NCI-H1048 (cell line): ENCODE measurements at places on chromosomes 4 and X.

DNA sequence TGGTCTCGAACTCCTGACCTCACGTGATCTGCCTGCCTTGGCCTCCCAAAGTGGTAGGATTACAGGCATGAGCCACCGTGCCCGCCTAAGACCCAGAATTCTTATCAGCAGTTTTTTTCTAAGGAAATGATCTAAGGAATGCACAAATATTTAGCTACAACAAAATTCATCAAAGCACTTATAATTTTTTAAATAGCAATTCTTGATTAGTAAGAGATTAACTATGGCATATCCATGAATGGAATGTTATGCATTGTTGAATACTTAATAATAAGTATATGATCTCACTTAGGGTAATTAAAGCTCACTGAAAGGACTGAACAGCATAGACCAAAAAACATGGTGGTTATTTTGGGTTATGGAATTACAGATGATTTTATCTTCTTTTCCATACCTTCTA is 18.4 kb downstream of the CENPU start:
- no peak for DNase-seq

GRCh38 chr4:183443655-183444213 is 702 bp upstream of the CDKN2AIP start:
- DNase-seq: no peak

DNA sequence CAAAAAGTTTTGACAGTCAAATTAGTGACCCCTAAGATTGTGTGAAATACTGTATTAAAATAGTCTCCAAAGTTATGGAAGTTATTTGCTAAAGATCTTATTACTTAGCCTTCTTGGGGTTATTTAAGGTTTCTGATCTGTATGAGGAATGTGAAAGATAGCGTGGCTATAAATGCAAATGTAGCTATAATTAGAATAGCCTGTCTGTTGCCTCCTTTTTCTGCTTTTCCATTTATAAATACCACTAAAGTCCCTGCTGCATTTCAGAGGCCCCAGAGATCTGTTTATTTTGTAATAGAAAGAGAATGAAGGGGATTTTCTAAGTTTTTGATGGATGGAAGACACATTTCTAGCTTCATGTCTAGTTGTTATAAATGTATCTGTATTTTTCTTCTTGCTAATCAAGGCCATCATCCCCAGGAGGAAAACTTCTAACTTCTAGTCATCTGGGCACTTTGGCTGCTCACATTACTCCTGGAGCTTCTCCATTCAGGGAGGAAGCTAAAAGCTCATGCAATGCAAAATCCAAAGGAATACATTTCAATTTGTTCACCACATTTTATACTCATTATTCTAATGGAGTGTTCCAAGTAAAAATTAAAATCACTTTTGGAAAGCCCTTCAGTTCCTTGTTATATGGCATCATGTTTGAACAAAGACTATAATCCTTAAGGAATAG is 73.9 kb downstream of the INTS12 start:
- DNase-seq: no peak

DNA sequence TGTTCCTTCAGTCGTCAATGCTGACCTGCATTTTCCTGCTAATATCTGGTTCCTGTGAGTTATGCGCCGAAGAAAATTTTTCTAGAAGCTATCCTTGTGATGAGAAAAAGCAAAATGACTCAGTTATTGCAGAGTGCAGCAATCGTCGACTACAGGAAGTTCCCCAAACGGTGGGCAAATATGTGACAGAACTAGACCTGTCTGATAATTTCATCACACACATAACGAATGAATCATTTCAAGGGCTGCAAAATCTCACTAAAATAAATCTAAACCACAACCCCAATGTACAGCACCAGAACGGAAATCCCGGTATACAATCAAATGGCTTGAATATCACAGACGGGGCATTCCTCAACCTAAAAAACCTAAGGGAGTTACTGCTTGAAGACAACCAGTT is 12.6 kb downstream of the TLR8 start:
- DNase-seq: no peak

- DNase-seq: peak; percentile 9
Observed at GRCh38 chr4:94459462-94460161, 7.9 kb downstream of the PDLIM5 start.

- no peak for DNase-seq
Observed at GRCh38 chr4:180281724-180282123, 1961.5 kb upstream of the TENM3 start.

GRCh38 chrX:6674734-6675133 is 139.8 kb upstream of the VCX3A start:
- no peak for DNase-seq

GRCh38 chr4:84677093-84677492 is 94.2 kb downstream of the CDS1 start:
- DNase-seq: no peak

DNA sequence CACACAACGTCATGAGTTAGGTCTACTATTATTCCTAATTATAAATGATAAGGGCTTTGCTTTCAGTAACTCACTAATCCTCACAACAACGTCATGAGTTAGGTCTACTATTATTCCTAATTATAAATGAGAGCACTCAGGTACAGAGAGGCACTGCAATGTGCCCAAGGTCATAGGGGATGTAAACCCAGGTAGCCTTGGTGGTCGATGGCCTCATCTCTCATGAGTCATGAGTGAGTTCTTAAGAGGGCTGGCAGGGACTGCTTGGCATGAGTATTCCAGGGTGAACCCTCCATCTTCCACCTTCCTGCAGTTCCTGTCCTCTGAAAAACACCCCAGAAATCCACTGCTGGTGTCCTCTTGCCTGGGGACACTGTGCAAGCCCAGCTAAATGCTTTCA is 317.1 kb downstream of the STK32B start:
- DNase-seq: no peak

DNA sequence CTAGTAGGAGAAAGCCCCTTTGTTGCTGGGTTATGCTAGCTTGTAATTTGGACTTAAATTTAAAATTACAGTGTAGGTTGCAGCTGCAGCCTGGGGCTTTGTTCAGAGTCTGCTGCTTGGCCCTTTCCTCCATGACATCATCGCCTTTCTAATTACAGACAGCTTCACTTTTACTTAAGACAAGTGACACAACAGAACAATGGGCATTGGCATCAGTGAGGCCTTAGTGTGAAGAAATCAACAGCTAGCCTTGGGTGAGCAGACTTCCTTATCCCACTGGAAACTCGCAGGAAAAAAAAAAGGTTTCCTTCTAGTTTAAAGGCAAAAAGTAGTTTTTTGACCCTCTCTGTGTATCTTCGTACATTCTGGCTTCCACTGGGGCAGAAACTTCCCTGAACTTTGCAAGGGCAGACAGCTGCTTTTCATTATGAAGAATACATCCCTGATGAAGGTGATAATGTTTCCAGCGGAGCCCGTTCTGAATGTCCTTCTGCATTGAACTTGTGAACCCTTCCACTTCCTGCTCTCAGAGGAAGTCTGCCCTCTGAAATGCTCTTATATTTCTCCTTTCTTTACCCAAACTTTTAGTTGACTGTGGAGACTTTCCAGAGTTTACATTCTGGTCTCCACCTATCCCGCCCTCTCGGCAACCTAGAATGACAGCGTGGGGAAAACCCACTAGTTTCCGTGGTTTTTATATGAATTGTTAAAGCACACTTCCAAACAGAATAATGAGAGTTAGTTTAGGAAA is 123.2 kb upstream of the FAM9C start:
- DNase-seq: no peak

DNA sequence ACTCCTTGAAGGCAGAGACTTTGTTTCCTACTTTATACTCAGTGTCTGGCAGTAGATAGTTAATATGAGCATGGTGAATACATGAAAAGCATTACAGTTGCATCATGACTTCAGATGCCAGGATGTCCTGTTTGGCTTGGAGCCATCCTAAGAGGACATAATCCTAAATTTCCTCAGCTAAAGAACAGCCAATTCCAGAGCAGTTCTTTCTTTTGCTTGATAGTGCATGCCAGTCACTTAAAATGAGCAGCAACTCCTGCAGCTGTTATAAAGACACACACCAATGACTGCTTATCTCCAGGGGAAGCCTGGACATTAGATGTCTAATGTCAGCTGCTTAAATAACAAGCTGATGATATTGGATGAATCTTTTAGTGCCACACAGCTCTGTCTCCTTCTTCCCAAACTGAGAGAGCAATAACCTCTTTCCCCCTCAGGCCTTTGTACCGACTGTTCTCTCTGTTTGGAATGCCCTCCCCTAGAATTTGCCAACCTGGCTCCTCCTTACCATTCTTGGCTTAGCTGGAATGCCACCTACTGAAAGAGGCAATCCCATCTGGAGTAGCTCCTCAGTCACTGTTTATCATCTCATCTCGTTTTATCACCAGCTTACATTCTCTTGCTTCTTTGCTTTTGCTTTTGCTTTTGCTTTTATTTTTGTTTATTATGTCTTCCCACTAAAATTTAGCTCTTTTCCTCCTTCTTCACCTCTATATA is 100.8 kb upstream of the USP38 start:
- no peak for DNase-seq

DNA sequence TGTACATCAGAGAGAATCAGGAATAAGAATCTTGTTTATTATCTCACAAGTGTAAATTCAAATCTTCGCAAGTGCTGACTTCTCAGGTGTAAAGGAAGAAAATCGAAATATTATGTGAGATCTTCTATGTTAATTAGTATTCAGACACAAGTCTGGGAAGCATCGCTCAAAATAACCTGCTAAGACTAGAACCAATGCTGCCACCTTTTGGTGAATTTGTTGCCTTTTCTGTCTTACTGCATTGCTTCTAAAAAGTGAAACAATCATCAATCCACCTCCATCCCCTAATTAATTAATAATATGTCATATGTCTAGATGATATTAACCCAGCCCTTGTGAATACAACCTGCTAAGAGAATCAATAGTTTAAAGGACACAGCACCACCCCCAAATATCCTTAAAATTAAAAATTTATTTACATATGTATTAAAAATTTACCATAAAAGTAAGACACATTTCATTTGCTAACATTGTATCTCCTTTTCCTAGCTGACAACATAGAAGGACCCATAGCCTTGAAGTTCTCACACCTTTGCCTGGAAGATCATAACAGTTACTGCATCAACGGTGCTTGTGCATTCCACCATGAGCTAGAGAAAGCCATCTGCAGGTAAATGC is 3.5 kb downstream of the EPGN start:
- DNase-seq: peak; percentile 6

GRCh38 chr4:109816082-109816442 is 500 bp downstream of the GAR1 start:
- no peak for DNase-seq

- DNase-seq: no peak
Observed at GRCh38 chr4:108547682-108548081, 72.7 kb upstream of the RPL34 start.

GRCh38 chrX:6095469-6095868 is 133.2 kb downstream of the NLGN4X start:
- no peak for DNase-seq

DNA sequence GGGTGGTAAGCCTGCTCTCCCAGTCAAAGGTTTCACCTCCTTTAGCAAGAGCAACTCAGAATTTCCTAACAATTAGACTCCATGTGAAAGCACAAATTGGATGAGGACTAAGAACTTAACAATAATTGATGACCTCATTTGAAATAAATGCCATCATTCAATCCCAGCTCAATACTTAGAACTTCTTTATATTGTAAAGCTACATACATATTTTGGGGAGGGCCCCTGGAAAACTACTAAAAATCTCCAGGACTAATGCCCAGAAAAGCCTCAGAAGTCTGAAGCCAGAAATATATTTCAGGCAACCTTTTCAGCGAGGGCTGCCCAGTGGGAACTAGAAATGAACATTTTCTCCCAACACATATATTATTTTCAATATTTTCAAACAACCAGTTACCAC is 38.1 kb downstream of the AMOT start:
- no peak for DNase-seq

- no peak for DNase-seq
Observed at GRCh38 chr4:7753271-7753670, 186.4 kb downstream of the AFAP1 start.

DNA sequence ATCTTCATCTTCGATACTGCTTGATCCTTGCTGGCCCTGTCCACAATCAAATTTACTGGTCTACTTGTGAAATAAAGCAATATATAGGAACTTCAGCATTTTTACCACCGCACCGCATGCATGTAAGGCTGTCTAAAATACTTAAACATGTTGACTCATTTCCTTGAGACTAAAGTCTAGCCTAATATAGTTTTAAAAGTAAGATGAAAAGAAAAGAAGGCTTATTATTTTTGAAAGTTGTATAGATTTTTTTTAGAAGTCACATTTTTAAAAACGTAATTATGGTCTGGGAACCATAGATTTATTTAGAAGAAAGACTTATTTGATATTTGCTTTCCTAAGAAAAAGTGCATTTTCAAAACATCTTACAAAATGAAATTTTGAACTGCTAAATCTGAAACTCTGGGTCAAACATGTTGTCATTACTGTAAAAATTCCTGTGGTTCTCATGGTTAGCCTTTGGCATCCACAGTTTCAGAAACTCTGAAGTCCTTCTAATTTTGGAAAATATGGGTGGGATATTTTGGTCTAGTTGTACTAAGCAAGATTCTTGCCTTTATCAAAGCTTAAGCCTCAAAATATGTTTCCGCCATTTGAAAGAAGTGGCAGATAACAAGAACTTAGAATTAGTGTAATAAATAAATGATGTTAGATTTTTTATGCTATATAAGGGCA is 423.5 kb upstream of the CTSO start:
- DNase-seq: no peak

DNA sequence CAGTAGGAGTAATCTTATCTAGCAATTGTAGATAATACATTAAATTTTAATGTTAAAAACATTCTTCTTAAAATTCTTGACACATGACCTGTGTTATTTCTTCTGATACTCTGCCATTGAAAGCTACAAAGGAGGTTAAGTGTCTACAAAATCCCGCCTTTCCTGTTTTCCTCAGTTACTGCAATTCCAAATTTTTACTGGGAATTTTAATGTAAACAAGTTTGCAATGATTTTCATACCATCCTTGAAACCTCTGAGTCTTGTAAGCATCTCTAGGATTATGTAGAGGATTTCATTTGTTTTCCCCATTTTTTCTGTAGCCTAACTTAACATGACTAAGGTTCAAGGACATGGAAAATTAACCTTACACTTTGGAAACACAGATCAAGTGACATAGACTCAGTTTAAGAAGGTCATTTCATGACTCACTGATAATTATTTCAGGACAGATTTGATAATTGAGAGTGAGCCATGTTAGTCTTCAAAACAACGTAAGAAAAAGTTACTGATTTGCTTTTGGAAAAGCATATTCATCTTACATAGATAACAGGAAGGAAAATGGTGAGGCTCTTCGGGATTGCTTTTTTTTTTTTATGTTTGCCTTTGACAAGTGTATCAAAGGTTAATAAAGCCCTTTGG is 39.6 kb upstream of the PDLIM5 start:
- no peak for DNase-seq

- DNase-seq: no peak
Observed at GRCh38 chr4:2259541-2260343, 2.2 kb downstream of the MXD4 start.

- DNase-seq: no peak
Observed at GRCh38 chr4:29199485-29199884, 1520.7 kb upstream of the PCDH7 start.
